ENCODE measurements at places on chromosomes 13 and 19.

DNA sequence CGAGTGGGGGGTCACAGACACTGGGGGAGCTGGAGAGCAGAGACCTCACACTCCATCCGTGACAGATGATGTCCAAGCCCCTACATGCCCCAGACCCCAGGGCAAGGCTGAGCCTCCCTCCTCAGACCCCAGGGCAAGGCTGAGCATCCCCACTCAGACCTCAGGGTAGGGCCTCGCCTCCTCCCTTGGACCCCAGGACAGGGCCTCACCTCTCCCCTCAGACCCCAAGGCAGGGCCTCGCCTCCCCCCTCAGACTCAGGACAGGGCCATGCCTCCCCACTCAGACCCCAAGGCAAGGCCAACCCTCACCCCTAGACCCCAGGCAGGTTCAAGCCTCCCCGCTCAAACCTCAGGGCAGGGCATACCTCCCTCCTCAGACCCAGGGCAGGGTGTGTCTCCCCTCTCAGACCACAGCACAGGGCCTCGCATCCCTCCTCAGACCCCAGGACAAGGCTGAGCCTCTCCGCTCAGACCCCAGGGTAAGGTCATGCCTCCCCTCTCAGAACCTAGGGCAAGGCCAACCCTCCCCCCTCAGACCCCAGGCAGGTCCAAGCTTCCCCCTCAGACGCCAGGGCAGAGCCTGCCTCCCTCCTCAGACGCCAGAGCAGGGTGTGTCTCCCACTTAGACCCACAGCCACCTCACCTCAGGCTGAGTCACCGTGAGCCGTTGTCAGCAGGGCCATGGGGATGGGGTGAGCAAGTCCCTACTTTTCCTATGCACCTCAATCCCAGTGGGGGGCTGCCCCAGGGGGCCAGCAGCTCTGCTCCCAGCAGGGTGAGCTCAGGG lies 1.7 kb upstream of the S1PR4 start:
- peak; percentile 56 for DNase-seq

GRCh38 chr13:29648760-29649159 lies 53.3 kb upstream of the SLC7A1 start:
- DNase-seq = no peak

GRCh38 chr13:77065461-77066147 lies 38.6 kb upstream of the FBXL3 start:
- no peak for DNase-seq

- no peak for DNase-seq
Observed at GRCh38 chr19:29952177-29952576, 10.1 kb downstream of the URI1 start.

GRCh38 chr19:49564616-49565045 lies 15.7 kb downstream of the NOSIP start:
- DNase-seq = no peak

- no peak for DNase-seq
Observed at GRCh38 chr19:43780706-43781525, at the start of gene KCNN4. Gene KCNN4, minus strand, starts transcription at chr19:43780973. Its CDS starts 112 bp downstream, at chr19:43780861.

DNA sequence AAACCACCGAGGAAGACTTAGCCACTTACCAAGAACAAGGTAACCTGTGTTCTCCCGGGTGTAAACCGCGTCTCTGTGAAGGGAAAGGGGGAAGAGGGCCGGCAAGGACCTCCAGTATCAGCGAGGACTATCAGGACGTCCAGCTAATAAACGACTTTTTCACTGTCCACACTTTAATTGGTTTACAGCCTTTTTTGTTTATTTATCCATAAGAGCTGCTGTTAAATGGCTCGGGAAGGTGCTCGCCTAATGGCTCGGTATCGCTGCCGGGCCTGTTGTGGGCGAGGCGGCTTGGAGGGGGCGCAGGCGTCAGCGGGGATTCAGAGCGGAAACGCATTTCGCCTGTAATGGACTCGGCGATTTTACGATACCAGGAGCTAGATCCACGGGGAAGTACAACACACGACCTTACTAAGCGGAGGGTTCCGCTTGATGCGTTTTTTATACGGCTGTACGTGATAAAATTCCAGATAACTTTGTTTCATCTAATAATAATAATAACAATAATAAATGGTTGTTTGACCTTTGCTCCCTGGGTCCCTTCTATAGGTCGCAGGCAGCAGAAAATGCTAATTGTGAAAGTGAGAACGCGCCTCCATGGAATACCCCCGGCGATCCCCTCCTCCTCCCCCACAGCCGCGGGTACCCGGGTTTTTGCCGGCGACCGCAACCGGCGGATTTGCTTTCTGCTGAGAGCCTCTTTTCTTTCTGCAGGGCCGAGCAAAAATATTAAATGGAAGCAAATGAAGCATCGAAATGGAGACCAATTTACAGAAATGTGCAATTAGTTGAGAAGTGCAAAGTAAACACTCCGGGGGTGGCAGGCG lies 2.5 kb upstream of the PDX1 start:
- no peak for DNase-seq

- DNase-seq = no peak
Observed at GRCh38 chr19:33304371-33304759, 2.0 kb upstream of the CEBPA start.

- DNase-seq = no peak
Observed at GRCh38 chr19:4589579-4590410, 30.3 kb upstream of the SEMA6B start.

GRCh38 chr19:16025108-16026101 lies 50.9 kb upstream of the TPM4 start:
- no peak for DNase-seq

GRCh38 chr19:53994811-53995210 lies 3.4 kb downstream of the CACNG6 start:
- DNase-seq = no peak

DNA sequence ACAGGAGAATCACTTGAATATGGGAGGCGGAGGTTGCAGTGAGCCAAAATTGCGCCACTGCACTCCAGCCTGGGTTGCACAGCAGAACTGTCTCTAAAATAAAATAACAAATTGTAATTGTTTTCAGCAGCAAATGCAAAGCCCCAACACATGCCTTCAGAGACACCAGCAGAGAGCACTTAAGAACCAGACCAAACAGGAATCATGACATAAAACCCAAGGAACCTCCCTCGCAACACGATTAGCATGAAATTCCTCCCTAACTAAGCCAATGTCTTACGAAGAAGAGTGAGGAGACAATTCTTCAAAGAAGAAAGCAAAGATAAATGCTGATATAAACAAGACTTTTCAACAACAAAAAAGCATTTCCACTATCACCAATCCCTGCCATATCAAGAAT lies 40.1 kb downstream of the PSPC1 start:
- no peak for DNase-seq

GRCh38 chr19:47013041-47013517 lies 6.6 kb upstream of the NPAS1 start:
- DNase-seq = peak; percentile 19

DNA sequence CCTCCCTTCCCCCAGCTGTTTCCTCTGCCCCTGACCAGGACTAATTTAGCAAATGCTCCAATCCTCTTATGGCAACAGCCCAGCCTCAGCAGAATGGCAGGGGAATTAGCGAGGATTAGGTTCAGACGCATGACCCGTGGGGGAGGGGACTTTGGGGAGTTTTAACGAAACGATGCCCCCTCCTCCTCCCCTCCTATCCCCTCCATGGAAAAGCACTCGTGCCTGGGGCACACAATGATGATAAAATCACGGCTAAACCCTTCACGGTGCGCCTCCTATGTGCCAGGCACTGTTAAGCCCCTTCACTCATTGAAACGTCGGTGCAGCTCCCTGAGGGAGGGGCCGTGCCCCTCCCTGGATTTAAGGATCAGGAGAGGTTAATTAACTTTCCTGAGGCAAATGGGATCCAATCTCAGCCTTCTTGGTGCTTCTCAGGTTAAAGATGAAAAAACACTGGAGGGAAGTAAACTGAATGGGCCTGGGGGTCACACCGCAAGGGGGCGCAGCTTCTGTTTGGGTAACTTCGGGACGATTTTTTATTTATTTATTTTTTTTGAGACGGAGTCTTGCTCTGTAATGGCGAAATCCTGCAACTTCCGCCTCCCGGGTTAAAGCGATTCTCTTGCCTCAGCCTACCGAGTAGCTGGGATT lies 10.1 kb upstream of the TPRX2 start:
- DNase-seq = no peak

- DNase-seq = no peak
Observed at GRCh38 chr19:13463296-13463695, 43.0 kb downstream of the CACNA1A start.
